ENCODE measurements at places on chromosomes 1 and 21.

DNA sequence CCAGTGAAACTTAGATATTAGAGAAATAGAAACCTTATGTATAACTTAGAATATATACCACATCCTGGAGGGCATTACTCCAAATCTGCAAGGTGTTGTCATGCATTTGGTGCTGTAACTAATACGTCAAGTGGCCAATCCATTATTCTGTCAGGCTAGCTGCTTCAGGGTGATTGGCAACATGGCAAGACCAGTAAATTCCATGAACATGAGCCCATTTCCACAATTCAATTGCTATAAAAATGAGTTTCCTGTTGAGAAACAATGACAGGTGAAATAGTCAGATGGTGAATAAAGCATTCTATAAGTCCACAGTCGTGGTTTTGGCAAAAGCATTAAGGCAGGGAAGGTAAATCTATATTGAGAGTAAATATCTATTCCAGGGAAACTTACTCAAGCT, 566.0 kb downstream of the ADGRL2 start:
- DNase-seq: no peak

GRCh38 chr1:179313004-179313403, 19.4 kb downstream of the SOAT1 start:
- no peak for DNase-seq

DNA sequence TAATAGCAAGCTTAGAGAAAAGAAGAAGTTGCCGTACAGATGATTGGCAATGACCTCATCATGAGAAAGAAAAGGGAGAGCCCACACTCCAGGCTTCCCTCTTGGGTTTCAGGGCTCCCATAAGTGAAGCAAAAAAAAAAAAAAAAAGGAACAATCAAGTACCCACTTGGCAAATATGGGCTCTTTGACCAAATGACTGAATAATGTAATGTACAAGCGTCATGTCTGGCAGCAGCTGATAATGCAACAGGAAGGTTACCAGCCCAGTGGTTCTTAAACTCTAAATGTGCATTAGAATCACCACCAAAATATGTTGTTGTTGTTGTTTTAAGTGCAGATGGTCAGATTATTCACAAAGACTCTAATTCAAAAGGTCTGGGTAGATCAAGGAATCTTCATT, 13.5 kb downstream of the TNFSF4 start:
- DNase-seq: no peak

GRCh38 chr1:219443763-219444162, 169.1 kb downstream of the ZC3H11B start:
- no peak for DNase-seq

DNA sequence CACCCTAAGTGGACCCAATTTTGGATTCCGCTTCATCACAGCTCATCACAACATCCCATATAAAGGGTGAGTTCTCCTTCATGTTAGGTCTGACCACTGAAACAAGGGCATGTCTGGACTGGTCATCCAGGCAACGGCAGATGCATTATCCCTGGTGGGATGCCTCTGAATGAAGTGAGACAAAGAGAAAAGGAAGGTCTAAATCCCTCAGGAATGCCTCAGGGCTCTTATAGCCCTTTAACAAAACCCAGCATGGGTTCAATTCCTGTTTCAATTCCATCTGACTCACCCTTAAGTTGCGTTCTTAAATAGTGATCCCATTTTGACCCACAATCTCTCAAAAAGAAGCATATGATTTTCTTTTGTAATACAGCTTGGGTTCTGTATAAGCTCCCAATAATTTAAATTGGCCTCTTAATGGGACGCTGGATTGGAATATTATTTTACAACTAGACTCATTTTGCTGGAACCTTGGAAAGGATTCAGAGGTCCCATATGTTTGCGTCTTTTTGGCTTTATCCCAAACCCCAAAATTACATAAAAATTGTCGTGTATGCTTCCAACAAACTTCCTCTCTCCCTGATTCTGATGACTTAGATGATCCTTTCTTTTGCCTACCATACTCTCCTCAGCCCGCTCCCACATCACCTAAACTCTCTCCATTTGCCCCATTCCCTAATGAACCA, 287.4 kb upstream of the ZP4 start:
- no peak for DNase-seq

GRCh38 chr1:110637475-110637874, 31.3 kb upstream of the KCNA2 start:
- no peak for DNase-seq

- DNase-seq: no peak
These were observed 199.8 kb downstream of the USH2A start for GRCh38 chr1:216223486-216223885.

DNA sequence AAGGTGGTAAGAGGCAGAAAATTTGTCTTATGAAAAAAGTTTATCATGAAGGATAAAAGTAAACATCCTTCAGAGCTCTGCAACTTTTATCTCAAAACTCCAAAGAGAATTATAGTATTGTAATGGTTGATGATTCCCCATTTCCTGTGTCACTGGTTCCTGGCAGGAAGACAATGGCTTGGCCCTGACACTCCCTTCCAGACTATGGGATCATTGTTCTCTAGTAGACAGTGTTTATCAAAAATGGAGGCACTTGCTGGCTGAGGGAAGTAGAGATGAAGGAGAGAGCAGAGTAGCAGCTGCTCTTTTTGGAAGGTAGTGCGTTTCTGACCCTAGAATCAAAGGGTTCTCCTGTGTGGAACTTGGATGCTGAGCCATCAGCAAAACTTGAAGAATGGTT, 145.9 kb upstream of the ATP1B1 start:
- DNase-seq: no peak

- DNase-seq: no peak
These were observed 15.4 kb upstream of the SPATC1L start for GRCh38 chr21:46199436-46200373.

GRCh38 chr1:78677788-78678187, 28.2 kb downstream of the IFI44 start:
- DNase-seq: no peak

GRCh38 chr1:8390707-8391106, 72.8 kb downstream of the SLC45A1 start:
- DNase-seq: no peak

DNA sequence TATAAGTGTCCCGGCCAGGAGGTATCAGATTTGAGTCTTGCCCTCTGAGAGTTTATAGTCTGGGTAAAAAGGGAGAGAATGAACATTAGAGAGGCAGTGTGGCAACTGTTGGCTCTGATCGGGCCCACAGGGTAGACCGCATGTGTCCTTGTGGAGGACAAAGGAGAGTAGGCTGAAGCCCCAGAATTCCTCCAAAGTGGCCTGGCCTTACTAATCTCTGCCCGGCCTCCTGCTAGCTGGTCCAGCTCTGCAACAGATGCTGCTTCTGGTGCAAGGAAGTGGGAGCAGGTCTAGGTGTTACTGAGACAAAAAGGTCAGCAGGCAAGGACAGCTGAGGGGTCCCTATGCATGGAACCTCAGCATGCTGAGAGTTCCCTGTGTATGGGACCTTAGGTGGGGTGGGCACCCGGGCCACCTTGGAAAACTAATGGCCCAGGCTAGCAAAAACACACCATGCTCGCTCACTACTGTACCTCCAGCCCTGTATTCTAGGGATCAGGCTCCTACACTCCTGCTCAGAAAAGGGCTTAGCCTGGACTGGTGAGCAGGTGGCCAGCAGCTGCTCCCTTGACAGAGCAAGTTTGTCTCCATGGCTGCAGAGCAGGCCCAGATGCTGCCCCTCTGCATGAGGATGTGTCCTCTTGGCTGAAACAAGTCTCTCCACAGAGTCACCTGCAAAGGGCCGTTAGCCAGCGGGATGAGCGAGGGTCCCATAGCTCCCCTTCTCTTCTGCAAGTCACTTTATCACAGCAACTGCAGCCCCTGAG, 30.3 kb upstream of the RGS16 start:
- DNase-seq: no peak

DNA sequence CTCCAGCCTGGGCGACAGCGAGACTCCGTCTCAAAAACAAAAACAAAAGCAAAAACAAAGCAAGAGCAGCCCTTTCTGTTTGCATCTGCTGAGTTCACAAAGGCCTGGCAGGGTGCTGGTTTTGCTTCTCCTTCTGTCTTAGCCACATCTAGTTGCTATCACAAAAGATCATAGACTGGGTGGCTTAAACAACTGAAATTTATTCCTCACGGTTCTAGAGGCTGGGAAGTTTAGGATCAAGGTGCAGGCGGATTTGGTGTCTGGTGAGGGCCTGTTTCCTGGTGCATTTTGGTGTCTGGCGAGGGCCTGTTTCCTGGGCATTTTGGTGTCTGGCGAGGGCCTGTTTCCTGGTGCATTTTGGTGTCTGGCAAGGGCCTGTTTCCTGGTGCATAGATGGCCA, 471.3 kb downstream of the CAMTA1 start:
- DNase-seq: no peak

DNA sequence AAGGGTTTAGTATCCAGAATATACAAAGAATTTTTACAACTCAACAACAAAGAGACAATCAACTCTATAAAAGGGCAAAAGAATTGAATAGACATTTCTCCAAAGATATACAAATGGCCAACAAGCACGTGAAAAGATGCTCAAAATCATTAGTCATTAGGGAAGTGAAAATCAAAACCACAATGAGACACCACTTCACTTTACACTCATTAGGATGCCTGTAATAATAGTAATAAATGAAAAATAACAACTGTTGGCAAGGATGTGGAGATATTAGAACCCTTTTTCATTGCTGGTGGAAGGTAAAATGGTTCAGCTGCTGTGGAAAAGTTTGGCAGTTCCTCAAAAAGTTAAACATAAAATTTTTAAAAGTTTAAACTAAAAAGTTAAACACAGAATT, 7.0 kb upstream of the ABCD3 start:
- no peak for DNase-seq

DNA sequence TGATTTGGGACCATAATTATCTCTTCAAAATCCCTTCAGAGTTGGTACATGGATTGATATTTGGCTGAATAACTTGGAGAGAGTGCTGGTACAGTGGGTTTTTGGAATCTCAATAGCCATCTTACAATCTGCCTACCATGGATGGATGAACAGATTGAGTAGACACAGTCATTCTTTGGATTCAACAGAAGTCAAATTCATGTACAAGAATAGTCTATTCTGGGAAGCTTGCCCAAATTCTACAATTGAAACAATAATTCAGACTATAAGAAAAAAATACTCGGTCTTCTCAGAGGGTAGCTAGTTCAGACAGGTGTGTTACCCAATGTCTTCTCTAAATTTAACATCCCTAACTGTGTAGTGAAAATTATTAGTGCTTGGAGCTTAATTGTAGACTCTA, 574.0 kb downstream of the LRRIQ3 start:
- no peak for DNase-seq

- no peak for DNase-seq
These were observed 47.9 kb upstream of the RUNX1 start for GRCh38 chr21:35096959-35097358.

GRCh38 chr1:175788586-175789252, 45.3 kb upstream of the TNR start:
- no peak for DNase-seq

DNA sequence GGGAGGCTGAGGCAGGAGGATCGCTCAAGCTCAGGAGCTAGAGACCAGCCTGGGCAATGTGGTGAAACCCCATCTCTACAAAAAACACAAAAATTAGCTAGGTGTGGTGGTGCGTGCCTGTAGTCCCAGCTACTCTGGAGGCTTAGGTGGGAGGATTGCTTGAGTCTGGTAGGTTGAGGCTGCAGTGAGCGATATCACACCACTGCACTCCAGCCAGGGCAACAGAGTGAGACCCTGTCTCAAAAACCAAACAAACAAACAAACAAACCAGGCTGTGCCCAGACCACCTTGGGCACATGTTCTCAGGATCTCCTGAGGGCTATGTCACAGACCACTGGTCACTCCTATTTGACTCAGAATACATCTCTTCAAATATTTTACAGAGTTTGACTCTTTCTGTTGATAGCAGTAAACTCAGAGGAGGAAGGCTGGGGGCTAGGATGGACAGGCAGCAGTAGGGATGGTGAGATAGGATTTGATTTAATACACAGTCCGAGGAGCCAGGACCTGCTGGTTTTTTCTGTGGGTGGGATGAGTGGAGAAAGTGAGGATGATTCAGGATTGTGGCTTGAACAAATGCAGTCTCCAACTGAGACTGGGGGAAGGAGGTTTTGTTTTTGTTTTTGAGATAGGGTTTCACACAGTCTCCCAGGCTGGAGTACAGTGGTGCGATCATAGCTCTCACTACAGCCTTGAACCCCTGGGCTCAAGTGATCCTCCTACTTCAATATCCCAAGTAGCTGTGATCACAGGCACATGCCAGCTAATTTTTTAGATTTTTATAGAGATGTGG, 46.5 kb downstream of the OLFML3 start:
- DNase-seq: no peak

DNA sequence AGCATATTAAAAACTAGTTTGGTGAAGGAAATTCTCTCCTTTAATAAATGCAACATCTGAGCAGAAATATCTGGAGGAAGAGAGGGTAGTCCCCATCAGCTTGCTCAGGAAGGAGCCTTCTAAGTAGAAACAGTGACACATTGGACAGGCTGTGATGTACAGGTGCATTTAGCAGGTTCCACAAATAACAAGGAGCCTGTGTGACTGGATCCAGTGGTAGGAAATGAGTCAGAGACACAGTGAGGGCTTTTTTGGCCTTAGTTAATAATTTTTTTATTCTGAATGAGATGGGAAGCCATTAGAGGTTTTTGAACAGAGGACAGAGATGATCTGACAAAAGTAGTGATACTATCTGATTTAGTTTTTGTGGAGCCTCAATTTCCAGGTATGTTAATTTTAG, 738.9 kb upstream of the PTBP2 start:
- DNase-seq: no peak
